ENCODE measurements at places on chromosomes 5 and 9. TPM values are rescaled to one million over a fixed set of nuclear protein-coding genes. Genes with fewer than 3 reads are reported as not detected.

- no peak for DNase-seq
Observed at GRCh38 chr5:1497795-1498622, 25.8 kb downstream of the LPCAT1 start.

PTCD2 gene
- 10.0 TPM for total RNA-seq

ENC1 gene
- 70.8 TPM for total RNA-seq

DNA sequence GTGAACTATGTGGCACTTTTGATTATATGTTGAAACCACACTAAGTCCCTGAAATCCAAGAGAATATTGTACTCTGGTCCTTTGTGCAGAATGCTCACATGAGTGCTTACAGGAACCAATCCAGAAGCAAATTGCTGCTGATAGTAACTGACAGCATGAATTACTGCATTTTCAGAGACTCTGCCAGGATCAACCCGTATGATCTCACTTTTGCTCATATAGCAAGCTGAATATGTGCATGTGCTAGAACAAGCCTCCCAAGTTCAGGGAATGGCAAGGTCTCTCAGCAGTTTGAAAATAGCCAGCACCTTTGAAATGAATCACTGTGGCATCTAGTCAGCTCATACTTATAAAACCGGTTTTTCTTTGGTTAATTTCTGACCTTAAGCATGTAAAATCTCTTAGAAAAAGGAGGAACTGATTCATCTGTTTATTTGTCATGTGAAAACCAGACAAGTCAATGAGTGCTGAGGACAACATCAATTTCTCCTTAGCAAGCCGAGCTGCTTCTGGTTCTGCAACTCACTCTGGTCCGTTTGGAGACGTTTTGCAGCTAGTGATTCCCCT, 215.7 kb upstream of the ELL2 start:
- DNase-seq, result peak; percentile 91

DNA sequence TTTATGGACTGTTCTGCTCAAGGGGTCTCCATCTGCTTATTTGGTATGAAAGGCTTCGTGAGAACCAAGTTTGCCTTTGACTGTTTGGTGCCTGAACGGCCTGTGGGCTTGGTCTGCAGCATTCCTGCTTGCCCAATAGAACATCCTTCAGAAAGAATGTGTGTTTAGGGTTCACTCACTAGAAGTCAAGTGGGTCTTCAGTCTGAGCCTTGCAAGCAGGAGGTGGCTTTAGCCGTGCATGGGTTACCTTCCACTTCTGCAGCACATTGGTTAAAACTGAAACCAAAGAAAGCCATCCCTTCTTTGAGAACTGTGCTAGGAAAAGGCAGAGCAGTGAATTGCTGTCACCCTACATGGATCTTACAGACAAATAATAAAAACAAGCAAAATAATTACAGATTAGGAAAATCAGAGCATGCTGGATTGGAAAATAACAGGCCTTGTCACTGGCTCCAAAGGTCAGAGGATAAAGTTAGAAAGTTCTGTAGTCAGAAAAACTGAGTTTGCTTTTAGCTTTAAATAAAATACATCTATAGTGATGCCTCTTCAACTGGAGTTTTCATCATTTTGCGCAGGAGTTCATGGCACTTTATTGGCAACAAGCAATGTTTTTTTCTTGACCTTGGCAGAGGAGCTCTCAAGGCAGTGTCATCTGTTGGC, 16.6 kb downstream of the WWC1 start:
- DNase-seq, result no peak

CCL27 gene
- 0.18 TPM for total RNA-seq

- DNase-seq, result no peak
Observed at GRCh38 chr5:7814816-7815215, 36.1 kb downstream of the CFAP90 start.

DNA sequence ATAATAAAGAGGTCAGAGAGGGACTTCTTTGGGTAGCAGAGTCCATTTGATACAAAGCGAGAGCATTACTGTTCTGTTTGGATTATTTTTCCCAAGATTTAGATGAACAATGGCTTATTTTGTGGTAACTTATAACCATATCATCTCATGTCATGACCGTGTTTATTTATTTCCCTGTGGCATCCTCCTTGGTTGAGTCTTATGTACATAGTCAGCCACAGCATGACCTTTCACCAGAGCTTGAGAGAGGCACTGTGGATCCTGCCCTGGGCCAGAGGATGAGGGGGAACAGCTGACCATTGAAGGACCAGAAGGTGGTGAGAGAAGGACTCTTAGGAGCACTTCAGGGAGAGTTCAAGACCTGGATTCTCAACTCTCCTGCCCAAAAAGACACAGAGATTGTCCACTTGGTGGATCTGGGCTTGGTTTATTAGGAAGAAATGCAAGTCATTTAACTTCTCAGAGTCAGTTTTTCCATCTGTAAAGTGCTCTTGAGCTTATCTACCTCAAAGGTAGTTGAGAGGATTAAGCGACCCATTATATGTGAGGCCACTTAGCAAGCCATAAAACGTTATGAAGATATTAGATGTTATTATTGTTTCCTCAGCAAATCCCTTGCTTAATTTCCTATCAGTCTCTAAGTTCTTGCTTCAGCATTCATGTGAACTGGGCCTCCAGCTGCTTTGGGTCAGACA, 51.4 kb downstream of the PPIC start:
- DNase-seq, result peak; percentile 14

DNA sequence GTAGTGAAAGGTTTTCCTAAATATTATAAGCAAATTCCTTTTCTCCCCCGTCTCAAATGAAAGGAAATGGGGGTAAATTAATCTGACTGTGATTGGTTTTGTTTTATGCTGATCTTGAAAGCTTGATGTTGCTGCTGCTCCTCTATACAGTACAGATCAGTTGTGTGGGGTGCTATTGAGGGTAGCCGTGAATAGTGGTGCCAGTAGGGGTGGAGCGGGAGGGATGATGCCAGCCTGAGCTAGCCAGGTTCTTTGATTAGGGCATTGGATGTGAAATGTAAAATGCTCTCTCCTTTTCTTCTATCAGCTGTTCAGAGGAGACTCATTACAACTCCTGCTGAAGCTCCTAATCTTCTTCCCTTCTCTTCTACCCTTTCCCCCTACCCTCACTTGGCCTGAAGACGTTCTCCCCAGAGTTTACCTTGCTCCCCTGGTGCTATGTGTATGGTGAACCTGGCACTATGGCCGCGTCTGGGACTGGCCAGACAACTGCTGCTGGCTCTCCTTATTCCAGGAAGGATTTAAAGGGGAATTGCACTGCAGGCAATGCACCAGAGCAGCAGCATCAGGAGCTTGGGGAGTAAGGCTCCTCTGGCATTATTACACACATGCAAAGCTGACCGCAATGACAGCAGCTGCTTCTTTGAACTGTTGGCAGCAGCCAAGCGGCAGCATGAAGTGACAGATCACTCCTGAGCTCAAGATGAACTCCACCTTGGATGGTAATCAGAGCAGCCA, 566 bp downstream of the GPR21 start:
- peak; percentile 12 for DNase-seq

DNA sequence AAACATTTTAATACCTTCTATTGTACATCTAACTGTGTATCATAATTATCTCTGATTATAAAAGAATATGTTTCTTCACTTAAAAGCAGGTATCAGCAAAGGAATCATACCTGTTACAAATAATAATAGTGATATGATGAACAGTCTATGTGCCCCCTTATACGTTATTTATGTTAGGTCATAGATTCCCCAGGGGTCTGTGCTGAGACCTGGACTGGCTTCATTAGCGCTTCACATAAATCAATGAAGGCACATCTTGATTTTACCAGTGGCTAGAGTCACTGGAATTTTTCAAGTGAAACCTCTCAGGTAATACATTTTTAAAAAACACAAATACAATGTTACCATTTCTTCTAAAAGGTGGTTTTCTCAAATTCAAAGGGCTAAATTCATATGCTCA, 275.2 kb downstream of the BNC2 start:
- no peak for DNase-seq
